ENCODE measurements at places on chromosomes 16 and 17.

- no peak for DNase-seq
Observed at GRCh38 chr17:28396635-28397239, 9.3 kb downstream of the SLC46A1 start.

GRCh38 chr17:73588891-73589290, 55.4 kb downstream of the SDK2 start:
- DNase-seq: no peak

- no peak for DNase-seq
Observed at GRCh38 chr16:30068333-30068732, 2.8 kb downstream of the ALDOA start.

DNA sequence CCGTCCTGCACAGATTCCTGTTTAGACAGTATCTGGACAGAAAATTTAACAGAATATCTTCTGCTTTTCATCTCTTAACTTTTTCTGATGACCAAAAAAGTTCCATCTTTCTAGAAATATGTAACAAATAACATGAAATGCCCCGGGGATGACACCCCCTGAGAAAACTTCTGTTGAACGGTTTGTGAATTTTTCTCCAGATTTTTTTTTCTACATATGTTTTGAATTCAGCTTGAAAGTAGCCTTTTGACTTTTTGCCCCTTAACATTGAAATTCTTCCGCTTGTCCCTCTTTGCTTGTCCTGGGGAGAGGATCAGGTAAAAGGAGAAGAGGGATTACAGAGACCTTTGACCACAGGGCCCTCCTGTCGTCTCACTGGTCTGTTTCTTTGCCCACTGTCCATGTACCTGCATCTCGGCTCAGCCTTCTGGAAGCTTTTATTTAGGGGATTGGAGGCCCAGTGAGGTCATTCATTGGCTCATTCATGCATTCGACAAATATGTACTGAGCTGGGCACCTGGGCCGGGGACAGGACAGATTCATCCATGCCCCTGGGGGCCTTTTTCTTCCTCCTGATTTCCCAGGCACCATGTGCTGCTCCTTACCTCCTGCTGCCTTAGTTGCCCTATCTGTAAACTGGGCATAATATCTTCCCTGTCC, 19.6 kb upstream of the CPNE2 start:
- no peak for DNase-seq

- no peak for DNase-seq
Observed at GRCh38 chr16:1053121-1053521, 19.4 kb upstream of the SSTR5 start.

DNA sequence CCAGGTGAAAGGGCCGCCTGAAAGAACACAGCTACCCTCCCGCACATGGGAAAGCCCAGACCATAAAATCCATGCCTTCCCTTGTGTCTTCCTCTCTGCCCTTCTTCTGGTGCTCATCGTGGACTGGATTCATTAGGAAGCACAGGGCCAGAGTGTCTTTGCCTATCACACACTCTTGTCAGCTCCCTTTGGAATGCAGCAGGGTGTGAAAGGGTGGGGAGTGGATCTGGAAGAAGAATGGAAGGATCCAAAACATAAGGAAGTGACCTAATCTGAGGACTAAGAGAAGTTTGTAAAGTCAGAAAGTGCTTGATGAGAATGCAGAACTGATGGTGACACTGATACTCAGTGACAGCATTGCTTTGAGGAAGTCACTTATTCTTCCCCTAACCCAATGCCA, 1147.3 kb upstream of the GOT2 start:
- no peak for DNase-seq

GRCh38 chr16:57708168-57708567, 13.6 kb downstream of the DRC7 start:
- DNase-seq: no peak

DNA sequence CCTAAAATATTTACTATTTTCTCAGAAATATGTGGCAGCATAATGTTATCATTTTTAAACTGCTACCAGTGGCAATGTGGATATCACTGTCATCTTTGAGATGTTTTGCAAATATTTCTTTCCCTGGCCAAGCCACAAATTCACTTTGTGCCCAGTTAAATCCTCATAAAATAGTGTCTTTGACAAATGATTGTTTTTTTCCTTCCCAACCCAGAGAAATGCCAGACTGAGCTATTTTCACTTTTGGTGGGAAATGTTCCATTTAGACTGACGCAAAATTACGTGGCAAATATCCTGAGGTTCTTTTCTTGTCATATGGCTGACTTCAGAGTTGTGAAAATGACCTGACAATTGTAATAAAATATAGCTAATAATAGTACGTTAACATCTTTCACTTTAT, 807.0 kb upstream of the SOX9 start:
- no peak for DNase-seq
